ENCODE measurements at places on chromosomes 6 and 20.
A peak's percentile ranks its signal among the peaks of the same experiment; 100 is the strongest.

DNA sequence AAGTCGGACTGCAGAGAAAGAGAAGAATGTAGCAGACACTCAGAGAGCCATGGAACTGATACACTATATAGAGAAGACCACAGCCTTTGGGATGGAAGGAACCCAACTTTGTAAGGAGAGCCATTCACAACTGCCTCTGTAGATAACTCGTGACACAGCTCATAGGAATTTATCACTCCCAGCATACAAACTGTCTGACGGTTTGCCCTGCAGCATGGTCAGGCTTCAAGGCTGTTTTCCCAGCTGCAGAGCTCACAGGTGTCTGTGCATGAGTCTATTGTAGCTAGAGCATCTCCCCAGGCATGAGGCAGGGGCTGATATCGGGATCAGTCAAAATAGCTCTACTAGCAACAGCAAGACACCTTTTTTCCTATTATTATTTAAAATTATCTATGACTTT, 130.5 kb upstream of the DTNBP1 start:
- peaks cover 5% of the 10 kb centered on the region for H3K27me3 ChIP-seq
- H3K4me3 ChIP-seq = no peak overlapping the region
- no peak overlapping the region for H3K27ac ChIP-seq
- H3K36me3 ChIP-seq = peaks cover 2% of the 10 kb centered on the region
- DNase-seq = no peak
- no peaks in the 10 kb centered on the region for H3K4me1 ChIP-seq

DNA sequence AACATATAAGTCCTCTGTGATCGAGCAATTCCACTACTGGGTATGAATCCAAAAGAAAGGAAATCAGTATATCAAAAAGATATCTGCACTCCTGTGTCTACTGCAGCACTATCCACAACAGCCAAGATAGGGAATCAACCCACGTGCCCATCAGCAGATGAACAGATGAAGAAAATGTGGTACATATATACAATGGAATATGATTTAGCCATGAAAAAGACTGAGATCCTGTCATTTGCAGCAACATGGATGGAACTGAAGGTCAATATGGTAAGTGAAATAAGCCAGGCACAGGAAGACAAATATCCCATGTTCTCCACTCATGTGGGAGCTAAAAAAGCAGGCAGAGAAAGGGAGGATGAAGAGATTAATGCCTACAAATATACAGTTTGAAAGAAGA, 95.7 kb upstream of the POPDC3 start:
- peaks cover 7% of the 10 kb centered on the region for H3K4me1 ChIP-seq
- no peaks in the 10 kb centered on the region for H3K36me3 ChIP-seq
- no peak for DNase-seq

GRCh38 chr20:22418738-22419137, 165.6 kb downstream of the FOXA2 start:
- H3K36me3 ChIP-seq = no peaks in the 10 kb centered on the region
- H3K4me1 ChIP-seq = no peaks in the 10 kb centered on the region
- no peak overlapping the region for H3K4me3 ChIP-seq
- no peaks in the 10 kb centered on the region for H3K27me3 ChIP-seq
- DNase-seq = no peak

GRCh38 chr6:72414657-72415056, 207.2 kb upstream of the KCNQ5 start:
- no peak overlapping the region for H3K4me3 ChIP-seq
- H3K36me3 ChIP-seq = no peaks in the 10 kb centered on the region
- H3K27ac ChIP-seq = no peak overlapping the region
- no peaks in the 10 kb centered on the region for H3K4me1 ChIP-seq

DNA sequence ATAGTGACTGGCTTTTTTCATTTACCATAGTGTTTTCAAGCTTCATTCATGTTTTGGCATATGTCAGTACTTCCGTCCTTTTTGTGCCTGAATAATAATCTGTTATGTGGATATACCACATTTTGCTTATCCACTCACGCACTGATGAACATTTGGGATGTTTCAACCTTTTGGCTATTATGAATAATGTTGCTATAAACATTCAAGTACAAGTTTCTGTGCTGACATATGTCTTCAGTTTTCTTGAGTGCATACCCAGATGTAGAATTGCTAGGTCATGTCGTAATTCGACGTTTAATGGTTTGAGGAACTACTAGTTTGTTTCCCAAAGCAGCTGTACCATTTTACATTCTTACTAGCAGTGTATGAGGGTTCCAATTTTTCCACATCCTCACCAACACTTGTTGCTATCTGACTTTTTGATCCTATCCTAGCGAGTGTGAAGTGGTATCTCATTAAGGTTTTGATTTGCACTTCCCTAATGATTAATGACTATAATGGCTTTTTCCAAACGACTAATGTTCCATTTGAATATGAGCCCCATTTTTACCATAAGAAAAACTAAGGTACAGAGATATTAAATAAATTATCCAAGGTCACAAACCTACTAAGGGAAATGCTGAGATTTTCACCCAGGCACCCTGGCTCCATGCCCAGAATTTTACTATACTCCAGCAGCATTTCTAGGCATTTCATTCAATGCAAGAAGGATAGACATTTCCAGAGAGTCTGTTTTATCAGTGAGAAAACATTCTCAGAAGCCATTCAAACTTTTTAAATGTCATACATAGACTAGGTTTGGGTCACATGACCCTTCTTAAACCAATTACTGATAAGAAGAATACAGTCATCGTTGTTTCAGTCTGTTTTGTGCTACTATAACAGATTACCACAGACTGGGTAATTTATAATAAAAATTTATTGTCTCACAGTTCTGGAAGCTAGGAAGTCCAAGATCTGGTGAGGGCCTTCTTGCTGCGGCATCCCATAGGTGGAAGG, 71.1 kb upstream of the RUNX2 start:
- no peaks in the 10 kb centered on the region for H3K27me3 ChIP-seq
- H3K36me3 ChIP-seq = no peaks in the 10 kb centered on the region
- H3K27ac ChIP-seq = no peak overlapping the region
- no peak for DNase-seq

DNA sequence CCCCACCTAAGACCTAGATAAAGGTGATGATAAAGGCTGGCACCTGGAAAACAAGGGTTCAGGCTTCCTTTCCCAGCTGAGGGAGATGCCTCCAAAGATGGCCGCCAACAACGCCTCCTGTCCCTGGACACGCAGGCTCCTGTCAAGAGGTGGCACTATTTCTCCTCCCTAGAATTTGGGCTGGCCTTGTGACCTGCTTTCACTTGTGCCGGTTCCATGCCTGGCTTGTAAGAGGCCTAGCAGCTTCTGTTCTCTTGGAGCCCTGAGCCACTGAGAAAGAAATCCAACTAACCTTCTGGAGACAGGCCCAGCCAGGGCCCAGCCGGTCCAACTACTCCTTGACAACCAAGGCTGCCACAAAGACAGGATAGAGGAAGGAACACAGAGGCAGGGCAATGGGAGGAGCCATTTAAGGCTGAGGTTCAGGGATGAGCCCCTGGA, 60.2 kb upstream of the RALY start:
- H3K27ac ChIP-seq = peak overlapping the region; percentile 16
- peaks cover 2% of the 10 kb centered on the region for H3K4me1 ChIP-seq
- peaks cover 5% of the 10 kb centered on the region for H3K27me3 ChIP-seq

DNA sequence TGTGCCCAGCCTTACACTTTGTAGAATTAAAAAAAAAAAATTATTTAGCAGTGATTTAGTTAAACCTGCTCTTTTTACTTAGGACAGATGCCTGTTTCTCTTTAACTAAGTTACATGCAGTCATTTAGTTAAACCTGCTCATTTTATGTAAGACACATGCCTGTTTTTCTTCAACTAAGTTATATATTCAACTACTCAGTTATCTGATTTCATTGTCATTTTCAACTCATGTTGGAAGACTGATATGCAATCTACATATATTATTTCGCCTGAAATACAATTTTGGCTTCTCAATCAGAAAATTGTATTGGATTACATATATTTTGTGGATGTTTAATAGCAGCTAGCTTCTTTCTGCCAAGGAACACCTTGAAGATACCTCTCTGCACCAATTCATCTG, 171.1 kb downstream of the COL19A1 start:
- no peak for DNase-seq
- H3K36me3 ChIP-seq = no peaks in the 10 kb centered on the region
- H3K27ac ChIP-seq = no peak overlapping the region
- no peaks in the 10 kb centered on the region for H3K4me1 ChIP-seq
- no peaks in the 10 kb centered on the region for H3K27me3 ChIP-seq

DNA sequence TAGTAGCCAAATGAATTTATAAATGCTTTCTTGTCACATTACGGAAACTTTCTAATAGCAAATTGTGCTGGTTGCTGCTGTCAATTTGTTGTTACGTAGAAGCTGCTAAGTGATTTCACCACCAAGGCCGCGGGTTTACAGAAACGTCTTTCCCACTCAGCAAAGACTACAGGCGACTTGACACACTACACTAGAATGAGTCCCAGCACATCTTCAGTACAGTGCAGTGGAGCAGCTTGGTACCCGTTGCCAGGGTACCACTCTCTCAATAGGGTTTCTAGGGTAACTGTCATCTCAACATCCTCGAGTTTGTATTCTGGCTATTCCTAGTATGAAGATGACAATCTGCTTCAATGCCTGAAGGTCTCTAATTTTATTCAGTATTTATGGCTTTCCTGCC, 22.7 kb upstream of the ZDHHC14 start:
- no peak overlapping the region for H3K4me3 ChIP-seq
- DNase-seq = no peak
- no peaks in the 10 kb centered on the region for H3K36me3 ChIP-seq
- no peaks in the 10 kb centered on the region for H3K4me1 ChIP-seq
- H3K27ac ChIP-seq = no peak overlapping the region

DNA sequence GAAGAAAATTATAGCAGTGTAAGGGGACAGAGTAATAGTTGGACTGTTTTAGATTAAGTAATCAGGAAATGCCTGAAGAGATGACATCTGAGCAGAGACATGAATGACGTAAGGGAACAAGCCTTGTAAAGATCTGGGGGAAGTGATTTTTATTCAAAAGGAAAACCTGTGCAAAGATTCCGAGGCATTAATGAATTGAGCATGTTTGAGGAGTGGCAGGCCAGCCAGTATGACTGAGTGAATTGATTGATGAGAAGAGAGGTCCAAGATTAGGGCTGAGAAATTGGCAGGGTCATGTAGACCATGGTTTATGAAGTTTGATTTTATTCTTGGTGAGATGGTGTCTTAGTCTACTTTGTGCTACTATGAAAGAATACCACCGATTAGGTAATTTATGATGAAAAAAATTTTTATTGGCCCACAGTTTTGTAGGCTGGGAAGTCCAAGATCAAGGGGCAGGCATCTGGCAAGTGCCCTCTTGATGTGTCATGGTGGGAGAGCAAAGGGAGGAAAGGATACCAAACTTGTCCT, 95.1 kb downstream of the LIN28B start:
- no peaks in the 10 kb centered on the region for H3K36me3 ChIP-seq
- DNase-seq = no peak
- H3K4me1 ChIP-seq = no peaks in the 10 kb centered on the region
- no peak overlapping the region for H3K27ac ChIP-seq

DNA sequence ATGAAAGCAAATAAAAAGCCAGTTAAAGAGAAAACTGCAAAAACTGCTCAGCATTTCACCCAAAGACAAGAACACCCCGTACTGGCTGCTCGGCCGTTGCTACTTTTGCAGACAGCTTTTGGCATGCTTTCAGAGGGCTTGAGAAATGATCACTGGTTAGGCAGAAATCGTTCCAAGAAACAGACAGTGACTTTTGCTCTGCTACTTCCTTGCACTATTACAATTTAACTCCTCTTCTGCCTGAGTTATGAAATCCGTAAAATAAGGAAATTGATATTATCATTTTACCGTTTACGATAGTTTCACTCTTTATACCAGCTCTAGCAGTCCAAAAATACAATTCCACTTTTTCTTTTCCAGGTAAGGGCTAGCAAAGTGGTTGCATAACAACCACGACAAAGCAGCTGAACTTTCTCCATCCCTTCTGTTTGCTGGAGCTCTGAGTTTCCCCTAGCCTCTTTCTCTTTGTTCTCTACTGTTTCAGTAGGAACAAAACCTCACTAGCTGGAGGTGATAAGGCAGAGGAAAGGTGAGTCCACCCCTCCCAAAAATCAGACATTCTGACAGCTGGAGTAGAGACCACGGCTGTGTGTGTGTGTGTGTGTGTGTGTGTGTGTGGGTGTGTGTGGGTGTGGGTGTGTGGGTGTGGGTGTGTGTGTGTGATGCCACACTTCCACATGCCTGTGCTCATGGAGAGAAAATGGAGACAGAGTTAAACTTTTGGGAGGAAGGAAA, 191.8 kb upstream of the RREB1 start:
- DNase-seq = no peak
- peaks cover 34% of the 10 kb centered on the region for H3K27me3 ChIP-seq

DNA sequence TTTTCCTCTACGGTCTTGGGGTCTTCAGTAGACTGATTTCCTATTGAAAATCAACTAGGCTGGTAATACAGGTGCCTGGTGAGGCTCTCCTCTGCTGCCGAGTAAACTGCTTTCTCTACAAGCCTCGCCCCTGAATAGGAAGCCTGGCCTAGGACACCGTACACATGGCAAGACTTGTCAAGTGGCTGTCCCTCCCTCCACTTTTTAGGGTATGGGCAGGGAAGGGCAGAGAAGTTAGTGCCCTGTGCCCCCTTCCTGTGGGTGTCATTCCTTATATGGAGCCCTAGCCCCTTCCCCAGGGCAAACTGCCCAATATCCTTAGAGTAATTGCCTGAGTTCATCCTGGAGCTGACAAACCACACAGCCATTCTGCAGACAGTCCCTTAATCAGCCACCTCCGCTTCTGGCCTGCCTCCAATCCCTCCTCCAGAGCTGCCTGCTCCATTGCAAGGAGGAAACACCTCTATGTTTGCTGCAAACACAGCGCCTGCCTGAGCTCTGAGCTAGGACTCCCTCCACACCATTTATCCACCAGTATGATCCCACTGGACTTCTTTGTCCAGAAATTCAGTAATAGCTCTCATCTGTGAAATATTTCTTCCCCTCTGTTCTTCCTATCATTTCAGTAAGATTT, 93.1 kb downstream of the CHD6 start:
- peak overlapping the region; percentile 39 for H3K27ac ChIP-seq
- no peaks in the 10 kb centered on the region for H3K27me3 ChIP-seq
- peaks cover 8% of the 10 kb centered on the region for H3K36me3 ChIP-seq
- DNase-seq = no peak

GRCh38 chr6:22668717-22669116, 99.4 kb downstream of the HDGFL1 start:
- no peak overlapping the region for H3K4me3 ChIP-seq
- DNase-seq = no peak
- H3K27me3 ChIP-seq = no peaks in the 10 kb centered on the region
- H3K36me3 ChIP-seq = no peaks in the 10 kb centered on the region

DNA sequence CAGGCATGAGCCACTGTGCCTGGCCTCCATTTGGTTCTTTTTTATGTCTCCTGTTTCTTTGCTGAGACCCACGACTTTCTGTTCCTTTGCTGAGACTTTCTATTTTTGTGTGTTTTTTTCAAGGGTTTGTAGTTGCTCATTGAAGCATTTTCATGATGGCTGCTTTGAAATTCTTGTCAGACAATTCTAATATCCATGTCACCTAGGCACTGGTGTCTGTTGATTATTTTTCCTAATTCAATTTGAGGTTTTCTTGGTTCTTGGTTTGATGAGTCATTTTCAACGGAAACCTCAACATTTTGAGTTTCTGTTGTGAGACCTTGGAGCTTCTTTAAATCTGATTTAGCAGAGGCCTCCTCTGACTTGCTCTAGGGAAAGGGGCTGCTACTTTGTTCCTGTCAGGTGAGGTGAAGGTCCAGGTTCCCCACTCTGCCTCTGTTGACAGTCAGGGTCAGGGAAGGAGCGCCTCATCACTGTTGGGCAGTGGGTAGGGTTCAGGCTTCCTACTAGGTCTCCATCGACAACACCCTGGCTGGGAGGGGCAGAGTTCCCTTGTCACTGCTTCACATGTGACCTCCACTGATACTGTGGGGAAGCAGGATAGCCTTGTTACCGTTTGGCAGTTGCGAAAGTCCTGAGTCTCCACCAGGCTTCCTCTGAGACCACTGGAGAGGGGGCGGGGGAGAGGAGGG, 67.2 kb upstream of the RNF24 start:
- peaks cover 5% of the 10 kb centered on the region for H3K36me3 ChIP-seq
- H3K27me3 ChIP-seq = no peaks in the 10 kb centered on the region
- H3K4me3 ChIP-seq = peak overlapping the region; percentile 32
- H3K27ac ChIP-seq = peak overlapping the region; percentile 79
- DNase-seq = no peak
